ENCODE measurements at places on chromosomes 12 and 14.
A peak's percentile ranks its signal among the peaks of the same experiment; 100 is the strongest.

DNA sequence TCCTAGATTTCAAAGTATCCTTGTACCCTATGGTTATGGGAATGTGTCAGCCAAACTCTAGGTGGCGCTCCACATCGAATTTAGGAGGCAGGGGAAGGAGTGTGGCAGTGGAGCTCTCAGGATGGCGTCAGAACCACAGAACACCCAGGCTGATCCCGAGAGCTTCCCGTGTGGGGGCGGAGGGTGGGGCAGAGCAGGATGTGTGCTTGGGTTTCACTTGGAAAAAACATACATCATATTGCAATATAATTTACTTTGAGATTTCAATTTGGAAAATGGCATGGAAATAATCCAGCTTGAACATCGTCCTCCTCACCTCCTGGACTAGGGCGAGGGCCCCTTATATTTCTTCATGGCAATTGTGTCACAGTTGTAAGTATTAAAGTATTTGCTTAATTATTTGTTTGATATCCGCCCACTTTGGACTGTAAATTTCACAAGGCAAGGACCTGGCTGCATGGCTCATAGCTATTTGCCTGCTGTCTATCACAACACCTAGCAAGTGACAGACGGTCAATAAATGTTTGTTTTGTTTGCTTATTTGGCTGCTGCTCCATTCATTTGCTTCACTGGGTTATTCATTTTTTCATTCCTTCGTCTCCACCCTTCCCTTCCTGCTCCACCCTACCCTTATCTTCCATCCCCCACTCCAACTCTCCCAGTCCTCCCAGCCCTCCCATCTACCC is 221.5 kb upstream of the HMGA2 start:
- H3K27ac ChIP-seq: no peak overlapping the region
- no peak for DNase-seq
- no peaks in the 10 kb centered on the region for H3K36me3 ChIP-seq
- no peaks in the 10 kb centered on the region for H3K27me3 ChIP-seq

DNA sequence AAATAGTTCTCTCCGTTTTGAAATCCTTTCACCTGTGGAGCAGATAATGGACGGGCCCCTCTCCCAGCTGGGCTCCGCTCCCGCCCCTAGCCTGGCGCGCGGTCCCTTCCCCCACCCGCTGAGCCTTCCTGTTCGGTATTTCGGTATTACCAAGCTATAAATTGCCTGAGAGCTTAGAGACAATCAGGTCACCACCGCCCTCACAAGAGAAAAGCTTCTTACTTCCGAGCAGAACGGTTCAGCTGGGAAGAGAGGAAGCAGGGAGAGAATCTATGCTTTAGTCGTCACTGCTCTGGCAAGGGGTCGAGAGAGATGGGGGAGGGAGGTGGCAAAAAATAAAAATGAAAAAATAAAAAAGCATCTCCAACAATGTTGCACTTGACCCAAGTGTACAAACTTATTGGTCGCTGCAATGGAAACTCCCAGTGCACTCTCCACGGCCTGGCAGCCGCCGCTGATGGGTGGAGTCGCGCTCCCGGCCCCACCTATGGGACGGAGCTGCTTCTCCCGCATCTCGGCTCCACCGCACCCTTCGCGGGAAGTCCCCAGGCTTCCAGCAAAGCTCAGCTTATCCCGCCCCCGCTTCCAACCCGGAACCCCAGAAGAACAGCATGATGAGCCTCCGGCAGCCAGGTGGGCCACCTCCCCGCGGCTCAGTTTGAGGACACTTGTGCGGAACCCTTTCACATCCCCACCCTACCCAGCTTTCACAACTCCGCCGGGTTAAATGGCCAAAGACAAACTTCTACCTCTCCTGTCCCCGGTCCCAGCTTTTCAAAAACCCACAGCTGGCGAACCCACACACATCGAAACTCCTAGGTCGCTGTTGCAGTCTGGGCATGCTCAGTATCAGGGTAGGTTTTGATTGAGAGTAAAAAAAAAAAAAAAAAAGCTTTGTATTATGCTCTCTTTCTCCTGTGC is 832 bp upstream of the SYT1 start:
- no peak for DNase-seq
- H3K27ac ChIP-seq: peak overlapping the region; percentile 42
- no peaks in the 10 kb centered on the region for H3K4me1 ChIP-seq
- no peaks in the 10 kb centered on the region for H3K27me3 ChIP-seq

GRCh38 chr12:28223858-28224257 is 33.6 kb downstream of the CCDC91 start:
- H3K4me1 ChIP-seq: peaks cover 14% of the 10 kb centered on the region
- no peak overlapping the region for H3K27ac ChIP-seq
- DNase-seq: no peak
- no peak overlapping the region for H3K4me3 ChIP-seq
- H3K36me3 ChIP-seq: no peaks in the 10 kb centered on the region

DNA sequence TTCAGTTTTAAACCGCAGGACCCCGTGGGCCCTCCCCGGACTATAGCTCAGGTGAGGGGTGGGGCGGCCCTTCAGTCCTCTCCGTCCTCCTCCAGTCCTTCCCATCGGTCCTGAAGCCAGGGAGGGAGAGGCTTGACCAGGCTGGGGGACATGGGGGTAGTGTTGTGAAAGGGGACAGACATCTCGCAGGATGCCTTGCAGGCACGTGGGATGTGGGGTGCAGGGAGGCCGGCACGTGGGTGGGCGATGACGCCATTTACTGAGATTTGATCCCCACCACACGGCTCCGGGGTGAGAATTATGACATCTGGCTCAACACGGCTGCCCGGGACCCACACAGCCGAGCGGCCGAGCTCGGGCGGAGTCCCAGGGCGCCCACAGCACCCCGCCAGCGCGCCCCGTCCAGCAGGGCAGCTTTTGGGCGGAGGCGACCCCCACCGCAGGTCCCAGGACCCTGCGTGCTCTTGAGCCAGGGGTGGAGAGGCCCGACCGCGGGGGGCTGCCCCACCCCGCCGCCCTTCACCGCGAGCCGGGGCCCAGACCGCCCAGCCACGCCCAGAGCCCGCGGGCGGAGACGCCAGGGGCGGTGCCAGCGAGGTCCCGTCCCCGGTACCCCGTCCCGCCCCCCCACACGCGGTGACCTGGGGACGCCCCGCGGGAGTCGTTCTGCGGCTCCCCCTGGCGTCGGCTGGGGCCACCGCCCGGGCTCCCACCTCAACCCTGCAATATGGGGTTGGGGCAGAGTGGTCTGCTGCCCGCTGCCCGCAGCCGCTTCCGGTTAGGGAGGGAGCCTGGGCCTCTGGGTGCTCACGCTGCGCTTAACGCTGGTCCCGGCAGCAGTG is 3.3 kb upstream of the EXOC3L4 start:
- H3K4me1 ChIP-seq: peaks cover 24% of the 10 kb centered on the region
- no peak for DNase-seq
- no peaks in the 10 kb centered on the region for H3K36me3 ChIP-seq
- H3K27ac ChIP-seq: peak overlapping the region; percentile 74

DNA sequence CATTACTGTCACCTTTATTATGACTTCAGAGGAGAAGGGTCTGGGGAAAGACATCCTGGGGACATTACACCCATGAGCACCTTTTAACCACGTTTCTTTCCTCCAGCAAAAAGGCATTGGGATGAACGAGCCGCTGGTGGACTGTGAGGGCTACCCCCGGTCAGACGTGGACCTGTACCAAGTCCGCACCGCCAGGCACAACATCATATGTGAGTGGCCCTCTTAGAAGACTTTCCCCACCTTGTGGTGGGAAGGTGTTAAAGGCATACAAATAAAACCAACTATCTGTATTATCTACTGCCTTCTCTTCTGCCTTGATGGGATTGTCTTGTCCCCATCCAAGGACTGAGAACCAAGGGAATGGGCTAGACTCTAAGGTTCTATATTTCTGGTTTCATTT is 6.0 kb downstream of the PSMD9 start:
- H3K4me3 ChIP-seq: no peak overlapping the region
- peak overlapping the region; percentile 62 for H3K27ac ChIP-seq
- no peaks in the 10 kb centered on the region for H3K27me3 ChIP-seq
- peaks cover 41% of the 10 kb centered on the region for H3K36me3 ChIP-seq
- DNase-seq: no peak
